Mucosa of gallbladder (tissue), 1 donor: ENCODE measurements at places on chromosomes 3 and 15. TPM values are rescaled to one million over a fixed set of nuclear protein-coding genes. Genes with fewer than 3 reads are reported as not detected.

Gene GABRR3
- not detected for total RNA-seq

Gene SPRED1
- total RNA-seq, result 37.8 TPM

Gene TNFAIP8L3
- 4.2 TPM for total RNA-seq

Gene KY
- total RNA-seq, result 1.6 TPM

Gene KCNMB3
- total RNA-seq, result 3.1 TPM

Gene NME9
- total RNA-seq, result 2.6 TPM

Gene CYP19A1
- total RNA-seq, result 0.46 TPM

Gene MINAR1
- total RNA-seq, result 0.32 TPM

Gene LNP1
- total RNA-seq, result 2.4 TPM

Gene GOLGA8O
- total RNA-seq, result 1.4 TPM

Gene KIF15
- total RNA-seq, result 1.7 TPM

Gene KBTBD13
- total RNA-seq, result not detected

Gene GPR171
- 2.0 TPM for total RNA-seq

Gene BOC
- total RNA-seq, result 20.5 TPM

Gene ITPKA
- total RNA-seq, result 3.2 TPM

Gene GOLGA6A
- total RNA-seq, result not detected

Gene SOX14
- total RNA-seq, result not detected

Gene SLC27A2
- total RNA-seq, result 22.9 TPM

Gene SLC22A13
- 0.95 TPM for total RNA-seq

Gene CD276
- total RNA-seq, result 51.9 TPM

Gene PLSCR5
- not detected for total RNA-seq

Gene MELTF
- total RNA-seq, result 2.8 TPM

Gene RTP4
- 5.4 TPM for total RNA-seq

Gene CHRFAM7A
- total RNA-seq, result 1.4 TPM

Gene SPINK8
- total RNA-seq, result not detected

Gene SPINT1
- 232 TPM for total RNA-seq

Gene KCNAB1
- 1.6 TPM for total RNA-seq

Gene CLASP2
- 50.9 TPM for total RNA-seq
